ENCODE measurements at places on chromosomes 5 and 9. TPM values are rescaled to one million over a fixed set of nuclear protein-coding genes. Genes with fewer than 3 reads are reported as not detected.

DNA sequence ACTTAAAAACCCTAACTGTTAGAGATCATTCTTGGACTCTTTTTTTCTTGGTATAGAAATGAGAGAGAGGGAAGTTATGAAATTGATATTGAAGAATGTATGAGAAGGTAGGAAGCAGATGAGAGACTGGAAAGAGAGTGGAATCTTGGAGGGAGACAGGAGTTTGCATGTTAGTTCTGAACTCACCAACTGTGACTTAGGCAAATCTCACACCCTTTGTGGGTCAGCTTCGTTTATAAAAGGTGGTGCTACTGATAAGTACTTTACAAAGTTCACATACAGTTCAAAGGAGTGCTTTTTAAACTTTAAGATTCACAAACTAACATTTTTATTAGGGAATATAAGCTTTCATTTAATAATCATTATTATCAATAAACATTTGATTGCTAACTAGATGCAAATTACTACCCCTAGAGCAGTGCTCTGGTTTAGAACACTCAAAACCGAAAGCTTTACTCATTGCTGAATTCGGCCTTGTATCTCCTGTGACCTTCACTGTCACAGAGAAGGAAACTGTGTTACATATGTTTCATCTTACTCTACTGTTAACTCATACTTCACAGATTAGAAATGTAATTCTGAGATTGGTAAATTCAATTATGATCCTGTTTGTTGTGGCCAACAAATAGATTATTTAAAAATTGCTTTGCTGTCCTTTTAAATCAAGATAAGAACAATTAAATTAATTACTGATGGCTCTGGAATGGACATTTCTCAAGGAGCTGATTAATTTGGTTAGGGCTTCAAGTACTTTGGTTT is 143.2 kb downstream of the RMI1 start:
- no peak for DNase-seq

DNA sequence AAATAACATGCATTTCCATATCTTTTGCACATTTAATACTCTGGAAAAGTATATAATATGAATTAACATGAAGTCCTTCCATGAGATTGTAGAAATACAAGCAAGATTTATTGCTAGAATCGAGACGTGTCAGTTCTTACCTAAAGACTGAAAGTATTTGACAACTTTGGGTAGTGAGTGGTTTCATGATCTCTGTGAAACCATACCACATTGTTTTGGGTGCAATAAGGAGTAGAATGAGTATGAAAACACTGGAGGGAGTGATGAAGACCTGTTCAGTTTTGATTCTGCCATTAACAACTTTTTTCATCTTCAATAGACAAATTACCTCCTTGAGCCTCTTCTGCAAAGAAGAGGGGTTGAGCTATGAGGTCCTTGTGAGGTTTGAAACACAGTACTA is 133.7 kb downstream of the NUDT12 start:
- DNase-seq: no peak

- DNase-seq: no peak
These were observed 88.3 kb downstream of the NNT start for GRCh38 chr5:43691275-43691674.

DNA sequence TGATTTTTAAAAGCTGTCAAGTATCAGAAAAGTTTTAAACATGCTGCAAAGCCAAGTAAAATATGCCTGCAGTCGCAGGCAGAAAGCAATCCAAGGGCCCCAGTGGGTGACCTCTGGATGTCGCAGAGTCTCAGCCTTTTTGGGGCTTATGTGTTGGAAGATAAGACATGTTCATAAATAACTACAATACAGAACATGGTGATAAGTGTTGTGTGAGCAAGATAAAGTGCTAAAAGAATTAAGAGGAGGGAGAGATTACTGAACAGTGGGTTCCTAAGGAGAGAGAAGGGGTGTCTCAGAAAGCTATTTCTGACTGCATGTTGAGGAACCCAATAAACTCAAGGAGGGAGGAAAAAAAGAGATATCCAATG is 78.9 kb upstream of the ADRB2 start:
- DNase-seq: no peak

The C9 gene
- total RNA-seq: not detected

Data from A172 (cell line).